Keratinocyte (primary cell): ENCODE measurements at places on chromosomes 4 and X. TPM values are rescaled to one million over a fixed set of nuclear protein-coding genes. Genes with fewer than 3 reads are reported as not detected.

DNA sequence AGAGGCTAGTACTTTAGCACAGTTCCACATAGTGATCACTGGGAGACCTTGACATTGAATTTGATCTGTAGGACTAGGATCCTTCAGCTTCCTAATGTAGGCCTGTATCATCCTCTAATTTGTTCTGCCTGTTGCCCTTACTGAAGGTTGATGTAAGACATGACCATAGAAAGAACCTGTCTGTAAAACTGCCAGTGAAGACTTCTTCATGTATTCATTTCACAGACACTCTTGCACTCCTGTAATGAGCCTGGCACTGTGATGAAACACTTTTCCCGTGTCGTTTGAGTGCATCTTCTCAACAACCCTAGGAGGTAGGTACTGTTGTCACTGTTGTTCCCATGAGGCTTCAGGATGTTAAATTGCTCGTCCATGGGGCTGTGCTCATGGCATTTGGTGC, 14.7 kb downstream of the RAB9A start:
- no peaks in the 10 kb centered on the region for H3K27me3 ChIP-seq
- peaks cover 5% of the 10 kb centered on the region for H3K36me3 ChIP-seq
- H3K27ac ChIP-seq = no peak overlapping the region
- no peak for DNase-seq
- H3K4me3 ChIP-seq = no peak overlapping the region

DNA sequence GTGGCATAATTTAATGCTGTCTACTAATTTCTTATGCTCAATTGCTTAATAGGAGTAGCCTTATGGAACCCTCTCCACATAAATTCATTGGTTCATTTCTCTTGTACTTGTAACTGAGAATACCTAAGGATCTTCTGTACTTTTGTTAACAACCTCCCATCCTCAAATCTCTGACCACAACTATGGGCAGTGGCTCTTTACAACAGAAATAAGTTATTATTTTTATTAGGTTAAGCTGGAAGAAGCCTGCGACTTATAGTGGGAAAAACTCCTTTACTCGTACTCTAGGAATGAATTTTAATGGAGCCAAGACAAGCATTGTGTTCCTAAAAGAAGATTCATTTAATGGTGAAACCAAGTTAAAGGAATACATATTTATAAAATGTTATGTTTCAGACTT, 337.1 kb upstream of the CTSO start:
- H3K36me3 ChIP-seq = no peaks in the 10 kb centered on the region
- H3K27me3 ChIP-seq = no peaks in the 10 kb centered on the region
- no peak overlapping the region for H3K4me3 ChIP-seq
- H3K27ac ChIP-seq = no peak overlapping the region
- peaks cover 9% of the 10 kb centered on the region for H3K4me1 ChIP-seq
- no peak for DNase-seq

- peak overlapping the region; percentile 90 for H3K4me3 ChIP-seq
- DNase-seq = no peak
Measured at GRCh38 chr4:55947254-55947882, 1.4 kb upstream of the CEP135 start.

DNA sequence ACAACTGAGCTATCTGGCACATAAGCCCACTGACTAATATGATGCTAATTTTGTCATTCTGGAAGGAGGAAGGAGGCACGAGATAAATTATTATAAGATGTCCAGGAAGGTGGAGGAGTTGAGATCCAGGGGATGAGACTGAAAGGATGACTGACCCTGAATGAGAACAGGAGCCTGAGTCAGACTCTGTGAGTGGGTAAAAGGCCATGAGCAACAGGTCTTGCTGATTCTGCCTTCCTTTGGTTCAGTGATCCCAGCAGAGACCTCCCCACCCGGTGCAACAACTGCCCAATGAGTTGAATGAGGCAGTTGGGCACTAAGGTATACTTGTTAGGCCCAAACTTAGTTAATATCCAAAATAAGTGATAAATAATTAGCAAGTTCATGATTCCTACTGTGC, 238.1 kb upstream of the GPC4 start:
- H3K36me3 ChIP-seq = no peaks in the 10 kb centered on the region
- DNase-seq = no peak
- no peaks in the 10 kb centered on the region for H3K27me3 ChIP-seq
- no peak overlapping the region for H3K4me3 ChIP-seq

DNA sequence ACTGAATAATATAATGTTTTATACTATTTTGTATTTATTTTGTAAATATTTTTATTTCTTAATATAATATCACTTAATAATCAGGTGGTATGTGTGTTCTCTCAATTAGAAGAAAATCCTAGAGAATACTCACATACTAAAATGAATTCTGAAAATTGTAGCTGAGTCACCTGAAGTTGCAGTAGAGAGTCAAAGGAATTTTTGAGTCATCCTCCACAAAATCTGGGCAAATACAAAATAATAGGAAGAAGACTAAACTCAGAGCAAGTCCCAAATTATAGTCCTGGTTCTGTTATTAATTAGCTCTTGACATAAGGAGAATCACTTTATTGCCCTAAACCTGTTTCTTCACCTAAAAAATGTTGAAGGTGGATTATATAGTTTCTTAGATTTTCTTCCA, 57.8 kb downstream of the SPATA4 start:
- H3K27me3 ChIP-seq = no peaks in the 10 kb centered on the region
- H3K36me3 ChIP-seq = no peaks in the 10 kb centered on the region
- H3K4me1 ChIP-seq = no peaks in the 10 kb centered on the region
- DNase-seq = no peak
- no peak overlapping the region for H3K27ac ChIP-seq

DNA sequence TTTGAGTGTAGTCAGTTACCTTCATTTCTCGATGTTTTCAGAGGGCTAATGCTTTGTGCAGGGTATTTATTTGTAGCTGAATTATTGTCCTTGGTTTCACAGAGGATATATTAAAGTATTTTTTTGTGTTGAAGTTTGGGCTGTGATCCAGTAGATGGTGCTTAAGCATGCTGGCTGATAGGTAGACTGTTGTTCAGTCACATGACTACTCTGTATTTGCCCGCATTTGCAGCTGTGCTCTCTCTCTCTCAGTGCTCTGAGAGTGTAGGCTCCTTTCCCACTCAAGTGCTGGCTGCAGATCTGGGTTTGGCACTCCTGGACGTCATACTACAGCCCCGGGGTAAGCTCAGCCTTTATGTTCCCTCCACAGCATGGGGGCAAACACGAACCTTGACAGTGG, 21.7 kb downstream of the RAB40AL start:
- no peak for DNase-seq
- H3K27me3 ChIP-seq = no peaks in the 10 kb centered on the region
- H3K4me3 ChIP-seq = no peak overlapping the region
- peaks cover 7% of the 10 kb centered on the region for H3K4me1 ChIP-seq
- no peaks in the 10 kb centered on the region for H3K36me3 ChIP-seq

DNA sequence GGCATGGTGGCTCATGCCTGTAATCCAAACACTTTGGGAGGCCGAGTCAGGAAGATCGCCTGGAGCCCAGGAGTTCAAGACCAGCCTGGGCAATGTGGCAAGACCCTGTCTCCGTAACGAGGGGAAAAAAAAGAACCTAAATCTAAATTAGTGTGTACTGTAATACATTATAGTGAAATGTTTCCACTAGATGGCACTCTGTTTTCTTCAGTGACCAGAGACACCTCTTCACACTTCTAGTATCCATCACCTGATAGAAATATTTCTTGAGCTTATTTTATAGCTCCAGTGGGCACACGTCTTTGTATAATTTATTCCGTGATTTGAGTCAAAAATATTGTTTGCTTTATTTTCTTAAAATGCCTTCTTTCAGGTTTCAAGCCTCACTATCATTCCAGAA, 600.9 kb upstream of the DIPK2B start:
- no peak for DNase-seq
- no peaks in the 10 kb centered on the region for H3K27me3 ChIP-seq
- peak overlapping the region; percentile 67 for H3K27ac ChIP-seq

DNA sequence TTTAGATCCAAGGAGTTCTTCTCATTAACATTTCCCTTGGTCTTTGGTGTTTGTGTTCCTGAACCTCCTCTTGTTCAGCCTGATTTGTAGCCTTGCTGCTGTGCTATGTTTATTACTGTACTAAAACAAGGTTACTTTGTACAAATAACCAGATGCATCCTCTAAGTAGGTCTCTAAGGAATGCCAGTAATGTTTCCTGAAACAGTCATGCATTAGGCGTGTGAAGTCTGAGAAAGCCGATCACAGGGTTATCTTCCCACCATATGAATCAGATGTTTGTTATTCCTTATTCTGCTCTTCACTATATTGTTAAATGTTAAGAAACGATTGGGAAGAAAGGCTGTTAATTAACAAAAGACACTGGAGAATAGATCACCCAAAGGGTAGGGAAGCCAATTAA, 66.9 kb downstream of the GALNTL6 start:
- no peaks in the 10 kb centered on the region for H3K4me1 ChIP-seq
- no peak overlapping the region for H3K27ac ChIP-seq
- H3K36me3 ChIP-seq = no peaks in the 10 kb centered on the region
- no peak overlapping the region for H3K4me3 ChIP-seq

GRCh38 chrX:110159235-110159634, 156.3 kb downstream of the TMEM164 start:
- DNase-seq = no peak
- no peak overlapping the region for H3K27ac ChIP-seq
- peaks cover 11% of the 10 kb centered on the region for H3K4me1 ChIP-seq
- no peak overlapping the region for H3K4me3 ChIP-seq

GRCh38 chrX:5080791-5081190, 1147.9 kb downstream of the NLGN4X start:
- no peak overlapping the region for H3K4me3 ChIP-seq
- H3K36me3 ChIP-seq = no peaks in the 10 kb centered on the region
- no peak for DNase-seq
- H3K27ac ChIP-seq = no peak overlapping the region

GRCh38 chr4:137707626-137708025, 175.3 kb upstream of the PCDH18 start:
- H3K27ac ChIP-seq = no peak overlapping the region
- no peak overlapping the region for H3K4me3 ChIP-seq
- no peaks in the 10 kb centered on the region for H3K4me1 ChIP-seq
- H3K36me3 ChIP-seq = no peaks in the 10 kb centered on the region
- H3K27me3 ChIP-seq = no peaks in the 10 kb centered on the region
- DNase-seq = no peak

DNA sequence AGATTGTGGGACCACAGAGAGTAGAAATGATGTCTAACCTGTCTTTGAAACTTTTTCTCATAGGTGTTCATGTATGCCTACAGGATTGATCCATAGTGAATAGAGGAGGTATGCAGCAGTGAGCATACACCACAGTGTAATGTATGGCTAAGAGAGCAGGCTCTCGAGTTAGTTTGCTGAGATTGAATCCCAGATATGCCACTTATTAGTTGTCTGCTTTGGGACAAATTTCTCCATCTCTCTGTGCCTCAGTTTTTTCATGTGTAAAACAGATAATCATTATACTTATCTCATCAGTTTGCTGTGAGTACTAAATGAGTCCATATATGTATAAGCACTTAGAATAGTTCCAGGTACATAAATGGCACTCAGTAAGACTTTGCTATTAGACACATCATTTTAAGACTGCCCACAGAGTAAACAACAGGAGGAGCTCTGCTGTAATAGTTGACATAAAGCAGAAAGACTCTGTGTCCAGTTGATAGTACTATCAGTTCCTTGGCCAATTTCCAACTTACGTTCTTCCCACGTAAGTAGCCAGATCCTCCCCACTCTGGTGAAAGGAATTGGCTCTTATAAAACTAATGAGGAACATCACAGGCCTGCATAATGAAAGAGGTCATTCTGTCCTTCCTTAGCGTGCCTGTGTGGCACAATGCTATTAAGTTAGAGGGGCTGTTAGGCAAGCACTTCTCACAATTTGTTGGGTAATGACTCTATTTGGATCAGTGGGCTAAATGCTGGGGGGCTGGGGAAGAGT, 20.7 kb upstream of the RNF150 start:
- no peak overlapping the region for H3K27ac ChIP-seq
- no peaks in the 10 kb centered on the region for H3K4me1 ChIP-seq
- no peaks in the 10 kb centered on the region for H3K27me3 ChIP-seq
- H3K4me3 ChIP-seq = no peak overlapping the region
- no peak for DNase-seq
- no peaks in the 10 kb centered on the region for H3K36me3 ChIP-seq

GRCh38 chrX:145843146-145843904, 25.7 kb downstream of the SLITRK2 start:
- H3K27ac ChIP-seq = no peak overlapping the region
- H3K4me1 ChIP-seq = no peaks in the 10 kb centered on the region
- H3K27me3 ChIP-seq = no peaks in the 10 kb centered on the region
- H3K36me3 ChIP-seq = no peaks in the 10 kb centered on the region
- no peak for DNase-seq

DNA sequence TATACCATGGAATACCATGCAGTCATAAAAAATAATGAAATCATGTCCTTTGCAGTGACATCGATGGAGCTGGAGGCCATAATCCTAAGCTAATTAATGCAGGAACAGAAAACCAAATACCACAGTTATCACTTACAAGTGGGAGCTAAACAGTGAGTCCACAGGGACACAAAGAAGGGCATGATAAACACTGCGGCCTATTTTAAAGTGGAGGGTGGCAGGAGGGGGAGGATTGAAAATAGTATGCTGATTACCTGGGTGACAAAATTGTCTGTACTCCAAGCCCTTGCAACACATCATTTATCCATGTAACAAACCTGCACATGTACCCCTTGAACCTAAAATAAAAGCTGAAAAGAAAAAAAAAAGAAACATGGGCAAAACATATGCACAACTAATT, 16.7 kb upstream of the SLC9B1 start:
- DNase-seq = no peak
- H3K27ac ChIP-seq = no peak overlapping the region
- no peaks in the 10 kb centered on the region for H3K4me1 ChIP-seq
- no peaks in the 10 kb centered on the region for H3K36me3 ChIP-seq
- no peaks in the 10 kb centered on the region for H3K27me3 ChIP-seq
- H3K4me3 ChIP-seq = no peak overlapping the region

DNA sequence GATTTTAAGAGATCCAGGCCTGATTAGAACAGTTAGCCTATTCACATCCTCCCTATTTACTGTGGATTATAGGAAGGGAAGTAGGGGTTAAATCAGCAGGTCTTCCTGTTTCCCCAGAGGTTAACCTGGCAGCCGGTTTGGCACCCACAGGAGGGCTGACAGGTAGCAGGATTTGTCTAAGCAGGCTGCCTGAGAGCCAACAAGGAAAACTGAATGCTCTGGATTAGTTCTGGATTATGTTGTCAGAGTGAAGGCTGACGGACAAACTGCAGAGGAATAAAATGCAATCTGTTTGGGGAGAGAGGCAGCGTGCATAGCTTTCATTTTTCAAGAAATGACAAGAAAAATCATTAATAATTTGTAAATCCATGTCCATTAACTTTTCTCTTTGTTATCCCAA, 397.1 kb upstream of the FAM241A start:
- DNase-seq = no peak
- H3K4me1 ChIP-seq = no peaks in the 10 kb centered on the region
- no peak overlapping the region for H3K27ac ChIP-seq
- H3K27me3 ChIP-seq = no peaks in the 10 kb centered on the region
- H3K36me3 ChIP-seq = no peaks in the 10 kb centered on the region

Gene CENPVL2
- not detected in 3 replicates for polyA plus RNA-seq

Gene SMIM43
- 0.03 TPM in 1 of 3 replicates, not detected in the others for polyA plus RNA-seq

Gene CLDN2
- not detected in 3 replicates for polyA plus RNA-seq

Gene PLAC8
- 0.61 to 1.5 TPM (median 1.3 TPM) in 3 replicates for polyA plus RNA-seq

Gene MAPK10
- polyA plus RNA-seq = 4.7 to 8.2 TPM (median 6.8 TPM) in 3 replicates

Gene RBPJ
- 20.8 to 38.0 TPM (median 32.0 TPM) in 3 replicates for polyA plus RNA-seq

Gene MAOB
- 0.10 to 0.54 TPM (median 0.24 TPM) in 3 replicates for polyA plus RNA-seq

Gene GPR78
- 0.05 TPM in 1 of 3 replicates, not detected in the others for polyA plus RNA-seq

Gene NFKB1
- 15.4 to 31.4 TPM (median 21.8 TPM) in 3 replicates for polyA plus RNA-seq

Gene PDCL2
- polyA plus RNA-seq = not detected in 3 replicates
